NCI-H2029 (cell line): ENCODE measurements at places on chromosomes 3 and 15.

DNA sequence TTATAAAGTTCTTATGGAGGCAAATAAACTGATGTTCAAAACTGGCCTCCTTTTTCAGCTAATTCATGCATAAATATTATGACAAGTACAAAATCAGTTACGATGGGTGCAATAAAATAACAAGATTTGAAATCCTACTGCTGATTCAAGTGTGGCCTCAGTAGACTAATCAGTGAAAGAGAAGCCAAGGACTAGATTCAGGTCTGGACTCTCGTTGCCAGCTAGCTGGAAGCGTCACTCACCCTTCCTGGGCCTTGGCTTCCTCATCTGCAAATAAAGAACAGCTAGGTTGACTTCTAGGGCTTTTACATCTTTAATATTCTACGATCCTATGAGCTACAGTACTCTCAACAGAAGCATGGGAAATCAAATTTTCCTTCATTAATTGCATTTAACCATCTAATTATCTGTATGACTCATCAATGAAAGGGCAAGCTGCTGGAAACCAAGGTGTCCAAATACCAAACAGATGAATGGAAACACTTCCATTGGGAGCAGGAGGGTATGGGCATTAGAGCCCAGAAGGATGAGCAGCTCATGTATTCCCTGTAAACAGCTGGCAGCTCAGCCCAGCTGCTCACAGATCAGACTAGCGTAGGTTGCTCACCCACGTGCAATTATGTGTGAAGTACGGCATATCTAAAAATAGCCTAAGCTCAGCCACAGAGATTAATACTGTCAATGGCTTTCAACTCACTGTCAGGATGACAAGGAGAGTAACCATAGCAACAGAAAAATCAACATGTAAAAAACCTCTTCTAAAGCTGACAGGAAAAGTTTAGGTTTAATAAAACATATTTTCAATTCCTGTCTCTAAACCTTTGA lies 294.8 kb downstream of the PLCL2 start:
- peak; percentile 26 for DNase-seq

GRCh38 chr3:192239956-192240355 lies 487.4 kb downstream of the FGF12 start:
- DNase-seq, result no peak

DNA sequence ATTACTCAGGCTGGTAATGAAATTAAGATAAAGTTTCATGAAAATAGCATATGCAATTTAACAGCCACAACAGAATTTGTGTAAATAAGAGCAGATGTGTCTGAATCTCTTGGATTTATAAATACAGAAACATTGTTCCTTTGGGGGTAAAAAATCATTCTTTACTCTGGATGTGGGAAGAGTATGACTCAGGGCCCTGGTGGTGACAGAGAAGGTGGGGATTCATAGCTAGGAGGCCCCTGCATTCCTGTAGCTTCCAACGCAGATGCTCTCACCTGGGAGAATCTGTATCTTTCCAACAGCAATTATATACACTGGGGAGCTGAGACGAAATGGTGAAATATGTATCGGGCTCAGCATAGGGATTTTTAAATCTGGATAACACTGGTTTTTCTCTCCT lies 167.6 kb upstream of the CADPS start:
- DNase-seq, result no peak

DNA sequence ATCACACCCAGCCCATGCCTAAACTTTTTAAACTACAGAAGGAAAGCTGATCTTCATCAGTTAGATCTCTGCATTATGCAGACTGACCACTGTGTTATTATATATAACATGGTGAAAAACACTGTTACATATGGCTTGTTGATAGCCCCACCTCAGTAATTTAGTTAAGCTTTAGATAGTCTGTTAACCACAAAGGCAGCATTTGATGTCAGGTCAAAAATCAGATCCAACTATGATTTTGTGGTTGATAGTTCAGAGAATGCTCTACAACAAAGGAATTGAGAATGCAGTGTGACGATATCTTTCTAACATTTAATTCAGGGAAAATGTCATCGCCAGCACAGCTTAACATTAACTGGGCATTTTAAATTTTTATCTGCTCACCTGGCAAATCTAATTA lies 37.7 kb upstream of the LMOD3 start:
- DNase-seq, result no peak

GRCh38 chr15:50265620-50266019 lies at the start of gene HDC:
Gene HDC (minus strand): TSS chr15:50265726. CDS start chr15:50265623, 103 bp downstream.
- no peak for DNase-seq

- DNase-seq, result no peak
These were observed 49.2 kb upstream of the P3H2 start for GRCh38 chr3:190169877-190170276.

- no peak for DNase-seq
These were observed 320 bp upstream of the ACAN start for GRCh38 chr15:88802991-88803240.

DNA sequence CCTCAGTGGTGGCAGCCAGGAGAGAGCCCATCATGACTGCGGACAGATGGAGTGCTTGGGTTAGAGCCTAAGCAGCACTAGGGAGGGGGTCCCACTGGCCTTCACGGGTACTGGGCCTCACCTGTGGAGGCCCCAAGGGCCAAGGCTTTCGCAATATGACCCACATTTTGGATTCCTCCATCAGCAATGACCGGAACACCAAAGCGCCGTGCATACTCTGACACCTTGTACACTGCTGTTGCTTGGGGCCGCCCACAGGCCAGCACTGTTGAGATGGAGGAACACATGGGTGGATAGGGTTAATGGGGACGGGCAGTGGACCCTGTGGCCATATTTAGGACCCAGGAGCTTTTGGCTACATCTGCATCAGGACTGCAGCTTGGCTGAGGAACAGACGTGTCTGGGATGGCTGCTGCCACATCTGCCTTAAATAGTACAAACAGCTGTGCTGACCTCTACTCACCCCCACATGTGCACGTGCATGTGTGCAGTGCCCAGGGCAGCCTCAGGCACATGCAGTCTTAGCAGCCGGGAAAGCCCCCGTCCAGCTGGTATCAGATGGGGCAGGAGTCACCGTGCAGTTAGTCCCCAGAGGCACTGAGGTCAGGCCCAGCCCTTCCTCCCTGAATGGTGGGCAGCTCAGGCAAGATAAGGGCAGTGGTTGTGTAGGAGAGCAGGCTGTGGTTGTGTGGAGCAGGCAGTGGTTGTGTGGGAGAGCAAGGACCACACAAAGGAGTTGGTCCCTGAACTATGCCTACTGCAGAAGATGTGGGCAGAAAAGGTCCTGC lies 3.3 kb downstream of the NDUFAF3 start:
- no peak for DNase-seq

DNA sequence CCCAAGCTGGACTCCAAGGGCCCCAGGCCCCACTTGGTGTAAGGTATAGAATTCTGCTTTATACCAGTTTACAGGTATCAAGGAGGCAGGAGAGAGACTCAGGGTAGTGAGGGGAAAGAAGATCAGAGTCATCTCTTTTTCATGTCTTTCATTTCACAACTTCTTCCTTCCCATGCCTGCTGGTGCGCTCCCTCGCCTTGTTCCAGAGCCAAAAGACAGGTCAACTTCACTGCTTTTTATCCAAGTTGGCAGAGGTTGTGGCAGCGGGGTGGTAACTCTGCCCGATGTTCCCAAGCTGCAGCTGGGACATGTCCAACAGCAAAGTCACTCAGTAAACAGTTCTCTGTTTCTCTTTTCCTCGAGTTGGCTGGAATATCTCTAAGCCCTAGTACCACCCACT lies 86.3 kb upstream of the TCF12 start:
- DNase-seq, result no peak

GRCh38 chr3:113242096-113242581 lies 30.8 kb downstream of the BOC start:
- DNase-seq, result no peak

- DNase-seq, result no peak
These were observed 16.9 kb downstream of the TGFBR2 start for GRCh38 chr3:30623351-30623750.

GRCh38 chr3:48403533-48404439 lies 26.1 kb downstream of the PLXNB1 start:
- no peak for DNase-seq

DNA sequence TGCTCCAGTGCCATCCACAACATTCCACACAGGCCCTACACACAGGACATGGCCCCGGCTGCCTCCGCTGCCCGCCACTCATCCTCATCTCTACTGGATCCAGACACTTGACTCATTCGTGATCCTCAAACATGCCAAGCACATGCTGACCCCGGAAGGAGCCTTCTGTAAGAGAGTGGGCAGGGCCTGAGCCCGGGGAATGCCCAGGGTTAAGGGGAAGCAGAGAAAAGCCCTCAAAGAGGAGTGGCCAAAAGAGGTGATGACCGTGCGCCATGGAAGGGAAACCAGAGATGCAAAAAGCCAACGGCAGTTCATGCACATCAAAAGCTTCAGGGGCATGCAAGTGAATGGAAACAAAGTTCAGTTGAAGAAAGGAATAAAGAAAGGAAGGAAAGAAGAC lies 46.1 kb downstream of the RFTN1 start:
- DNase-seq, result no peak

- no peak for DNase-seq
These were observed 315.1 kb upstream of the PROK2 start for GRCh38 chr3:72100080-72100511.

DNA sequence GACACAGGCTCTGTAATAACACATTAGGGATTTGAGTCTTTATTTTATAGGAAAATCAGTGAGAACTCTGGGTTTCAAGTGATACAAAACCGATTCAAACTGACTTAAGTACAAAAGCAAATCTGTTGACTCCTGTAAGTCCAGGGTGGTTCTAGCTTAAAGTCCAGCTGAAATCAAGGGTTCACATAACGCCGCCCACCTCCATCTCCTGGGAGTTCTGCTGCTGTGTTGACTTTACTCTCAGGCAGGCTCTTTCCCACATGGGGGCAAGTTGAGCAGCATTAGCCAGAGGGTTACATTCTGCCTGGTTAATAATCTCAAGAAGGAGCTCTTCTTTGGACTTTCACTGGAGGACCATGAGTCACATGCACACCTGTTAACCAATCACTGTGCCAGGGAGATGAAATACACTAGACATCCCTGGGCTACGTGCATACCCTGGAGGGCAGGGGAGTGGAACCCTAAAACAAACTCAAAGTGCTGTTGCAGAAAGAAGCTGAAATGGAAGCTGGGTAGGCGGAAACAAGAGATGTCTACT lies 9.7 kb upstream of the RNF7 start:
- no peak for DNase-seq

DNA sequence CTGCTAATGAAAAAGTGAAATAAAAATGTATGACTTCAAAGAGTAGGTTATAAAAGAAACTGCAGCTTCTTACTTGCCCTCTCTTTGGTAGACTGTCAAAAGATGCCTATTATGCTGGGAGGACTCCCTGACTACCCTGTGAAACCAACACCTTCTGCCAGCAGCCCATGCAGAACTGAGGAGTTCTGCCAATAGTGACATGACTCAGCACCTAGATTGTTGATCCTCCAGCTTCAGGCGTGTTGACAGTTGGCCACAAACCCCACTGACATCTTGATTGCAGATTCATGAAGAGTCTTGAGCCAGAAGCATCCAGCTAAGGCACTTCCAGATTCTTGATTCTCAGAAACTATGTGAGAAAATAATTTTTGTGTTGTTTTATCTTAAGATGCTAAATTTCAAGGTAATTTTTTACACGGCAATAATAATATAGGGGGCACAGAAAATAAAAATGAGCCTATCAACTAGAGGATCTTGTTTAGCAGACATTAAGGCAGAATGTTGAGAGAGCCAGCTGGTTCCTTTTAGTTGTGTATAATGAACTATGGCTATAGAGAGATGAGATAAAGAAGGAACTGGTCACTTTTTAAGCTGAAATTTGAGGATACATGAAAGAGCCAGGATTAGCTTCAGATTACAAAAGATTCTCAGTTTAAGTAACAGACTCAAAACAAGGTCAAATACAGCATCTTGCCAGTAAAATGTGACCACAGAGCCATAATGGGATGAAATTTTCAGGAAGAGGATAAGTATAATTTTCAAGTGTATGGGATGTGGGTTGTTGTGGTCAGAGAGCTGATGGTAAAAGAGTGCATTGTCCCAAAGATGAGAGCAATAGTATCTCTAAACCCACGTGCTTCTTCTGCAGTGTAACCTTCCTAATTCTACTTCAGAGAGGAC lies 588.7 kb upstream of the CBLB start:
- DNase-seq, result peak; percentile 82

DNA sequence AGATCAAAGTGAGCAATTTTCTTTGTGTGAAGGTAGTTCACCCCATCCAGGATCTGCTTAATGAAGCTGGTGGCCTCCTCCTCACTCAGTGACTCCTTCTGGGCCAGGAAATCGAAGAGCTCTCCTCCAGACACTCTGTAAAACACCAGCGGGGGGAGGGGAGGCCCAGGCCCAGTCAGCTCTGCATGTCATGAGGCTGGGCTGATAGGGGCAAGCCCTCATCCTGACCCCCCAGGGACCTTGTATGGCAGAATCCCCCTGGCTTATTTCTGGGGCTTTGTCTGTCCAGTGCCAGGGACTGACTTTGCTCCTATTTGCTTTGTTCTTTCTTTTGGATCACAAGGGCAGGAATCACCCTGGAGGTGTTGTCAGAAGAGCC lies 74.9 kb downstream of the DAPK2 start:
- DNase-seq, result no peak

GRCh38 chr3:32973982-32974381 lies 22.5 kb downstream of the CCR4 start:
- peak; percentile 22 for DNase-seq

GRCh38 chr3:71515636-71516365 lies 67.7 kb downstream of the FOXP1 start:
- DNase-seq, result no peak

DNA sequence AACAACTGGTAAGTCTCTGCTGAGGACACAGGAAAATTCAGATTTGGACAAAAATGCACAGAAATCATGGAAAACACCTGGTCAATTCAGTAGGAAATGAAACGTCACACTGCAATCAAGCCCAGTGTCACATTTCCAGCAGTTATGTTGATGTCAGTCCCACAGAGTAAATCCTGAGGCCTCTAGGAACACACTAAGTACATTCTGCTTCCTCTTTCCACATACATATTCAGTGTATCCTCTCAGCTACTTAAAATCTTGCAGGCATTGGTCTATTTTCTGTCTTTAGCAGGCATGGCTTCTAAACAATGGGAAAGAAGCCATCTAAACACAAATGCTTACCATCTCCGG lies 207.8 kb downstream of the PLCL2 start:
- no peak for DNase-seq

GRCh38 chr3:105518806-105519418 lies 152.2 kb downstream of the ALCAM start:
- peak; percentile 58 for DNase-seq

DNA sequence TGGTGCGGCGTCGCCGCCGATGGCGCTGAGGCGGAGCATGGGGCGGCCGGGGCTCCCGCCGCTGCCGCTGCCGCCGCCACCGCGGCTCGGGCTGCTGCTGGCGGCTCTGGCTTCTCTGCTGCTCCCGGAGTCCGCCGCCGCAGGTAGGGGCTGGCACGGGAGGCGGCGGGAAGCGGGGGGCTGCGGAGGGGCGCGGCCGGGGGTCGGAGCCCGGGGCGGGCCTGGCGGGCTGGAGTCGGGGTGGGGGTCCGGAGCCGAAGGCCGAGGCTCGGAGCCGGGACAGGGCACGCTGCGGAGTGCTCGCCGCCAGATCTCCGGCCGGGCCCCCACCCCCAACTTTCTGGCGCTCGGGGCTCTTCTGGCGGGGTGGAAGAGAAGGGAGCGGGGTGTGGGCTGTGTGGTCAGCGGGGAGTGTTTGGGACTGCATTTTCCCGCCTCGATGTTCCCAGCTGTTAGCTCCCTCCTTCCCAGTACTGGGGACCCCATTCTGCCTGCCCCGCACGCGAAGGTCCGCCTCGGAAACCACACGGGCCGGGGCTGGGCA lies 299 bp downstream of the TYRO3 start:
- DNase-seq, result no peak
